ENCODE measurements at places on chromosomes 11 and 22. TPM values are rescaled to one million over a fixed set of nuclear protein-coding genes. Genes with fewer than 3 reads are reported as not detected.

The MYO18B gene
- 7.1 TPM for total RNA-seq

The ZBED5 gene
- 26.2 TPM for total RNA-seq

The OR52A1 gene
- total RNA-seq = not detected

The EMID1 gene
- total RNA-seq = 12.8 TPM

The KCTD14 gene
- 16.8 TPM for total RNA-seq

GRCh38 chr11:19820100-19820499 lies 107.5 kb downstream of the NAV2 start:
- no peaks in the 10 kb centered on the region for H3K4me1 ChIP-seq
- H3K27me3 ChIP-seq = no peaks in the 10 kb centered on the region
- H3K27ac ChIP-seq = no peak overlapping the region
- no peaks in the 10 kb centered on the region for H3K36me3 ChIP-seq

DNA sequence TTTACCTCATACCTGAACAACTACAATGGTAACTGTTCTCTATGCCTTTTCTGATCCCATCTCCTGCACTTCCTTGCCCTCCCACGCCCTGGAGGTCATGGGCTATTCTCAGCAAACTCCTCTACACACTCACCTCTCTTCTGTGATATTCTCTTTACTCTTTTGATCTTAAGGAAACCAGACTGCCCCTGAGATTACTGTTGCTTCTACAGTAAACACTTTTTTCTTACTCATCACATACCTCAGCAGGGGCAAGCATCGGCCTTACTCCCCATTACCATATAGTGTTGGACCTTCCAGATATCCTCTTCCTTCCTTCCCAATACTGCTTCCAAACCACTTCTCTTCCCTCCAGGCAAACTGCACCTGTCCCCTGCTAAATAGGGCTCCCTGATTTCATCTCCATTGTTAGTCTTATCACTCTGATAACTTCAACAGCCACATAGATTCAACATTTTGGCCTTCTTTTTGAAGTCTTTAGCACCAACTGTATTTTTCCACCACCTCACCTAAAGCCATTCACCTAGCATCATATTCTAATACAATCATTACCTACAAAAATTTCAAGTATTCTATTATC lies 141.2 kb downstream of the RBFOX2 start:
- no peaks in the 10 kb centered on the region for H3K36me3 ChIP-seq
- H3K4me3 ChIP-seq = no peak overlapping the region
- H3K4me1 ChIP-seq = no peaks in the 10 kb centered on the region
- no peak overlapping the region for H3K27ac ChIP-seq
- H3K27me3 ChIP-seq = no peaks in the 10 kb centered on the region
- DNase-seq = no peak

DNA sequence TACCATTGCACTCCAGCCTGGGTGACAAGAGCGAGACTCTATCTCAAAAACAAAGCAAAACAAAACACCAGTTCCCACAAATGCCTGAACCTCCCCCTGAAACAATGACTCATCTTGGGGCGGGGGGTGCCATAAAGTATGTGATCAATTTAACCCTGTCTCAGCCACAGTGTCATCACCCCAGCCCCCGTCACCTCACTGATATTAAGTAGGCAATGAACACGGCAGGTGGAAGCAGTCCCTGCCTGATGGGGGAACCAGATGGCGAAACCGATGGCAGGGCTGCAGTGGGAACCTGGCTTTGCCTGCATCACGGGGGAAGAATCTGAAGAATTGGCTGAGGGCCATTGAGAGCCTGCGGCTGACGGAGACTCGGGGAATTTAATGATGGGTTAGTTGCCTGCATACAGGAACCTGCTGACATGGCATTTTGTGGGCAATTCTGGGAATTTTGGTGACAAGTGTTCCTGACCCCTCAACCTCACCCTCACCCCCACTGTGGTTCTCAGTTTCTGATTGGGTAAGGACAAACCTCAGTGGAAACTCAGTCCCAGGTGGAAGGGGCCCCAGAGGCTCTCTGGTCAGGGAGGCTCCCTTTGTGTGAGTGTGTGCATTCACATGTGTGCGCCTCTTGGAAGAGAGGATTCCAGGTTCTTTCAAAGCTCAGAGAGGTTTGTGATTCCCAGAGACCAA lies 39.1 kb upstream of the SHISAL1 start:
- DNase-seq = peak; percentile 14
- no peak overlapping the region for H3K4me3 ChIP-seq
- H3K27ac ChIP-seq = no peak overlapping the region
- H3K27me3 ChIP-seq = peaks cover 3% of the 10 kb centered on the region
- H3K36me3 ChIP-seq = no peaks in the 10 kb centered on the region
- H3K4me1 ChIP-seq = no peaks in the 10 kb centered on the region

DNA sequence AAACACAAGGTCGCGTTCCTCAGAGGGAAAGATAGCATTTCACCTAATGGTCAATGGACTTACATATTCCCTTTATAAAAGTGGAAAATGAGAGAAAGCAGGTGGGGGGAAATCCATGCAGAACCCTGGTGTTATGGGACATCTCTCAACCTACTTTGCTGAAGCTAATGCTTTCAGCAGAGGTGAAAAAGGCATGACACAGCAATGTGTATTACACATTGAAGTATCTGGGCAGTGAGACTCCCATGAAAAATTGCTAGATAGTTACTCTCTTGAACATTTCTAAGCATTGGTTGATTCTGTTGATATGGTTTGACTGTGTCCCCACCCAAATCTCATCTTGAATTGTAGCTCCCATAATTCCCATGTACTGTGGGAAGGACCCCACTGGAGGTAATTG lies 60.0 kb upstream of the PICALM start:
- no peak overlapping the region for H3K4me3 ChIP-seq
- no peak overlapping the region for H3K27ac ChIP-seq
- no peaks in the 10 kb centered on the region for H3K4me1 ChIP-seq
- no peaks in the 10 kb centered on the region for H3K27me3 ChIP-seq
- no peaks in the 10 kb centered on the region for H3K36me3 ChIP-seq

DNA sequence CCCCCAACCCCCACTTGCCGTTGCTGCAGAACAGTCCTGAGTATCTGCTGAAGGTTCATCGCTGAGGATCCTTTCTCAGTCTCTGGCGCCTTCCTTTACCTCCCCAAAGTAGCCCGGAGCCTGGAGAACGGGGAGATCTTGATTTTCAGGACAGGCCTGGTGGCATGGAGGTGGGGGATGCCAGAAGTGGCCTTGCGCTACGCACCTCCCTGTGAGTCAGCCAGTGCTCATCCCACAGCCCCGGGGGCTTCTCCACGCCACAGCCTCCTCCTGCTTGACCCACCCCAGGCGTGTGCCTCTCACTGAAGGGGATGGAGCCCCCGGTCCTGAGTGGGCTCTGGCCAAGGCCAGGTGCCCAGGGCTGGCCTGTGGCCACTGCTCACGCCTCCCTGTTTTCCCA lies 339.6 kb downstream of the TBC1D22A start:
- no peak for DNase-seq
- no peaks in the 10 kb centered on the region for H3K4me1 ChIP-seq
- H3K27ac ChIP-seq = no peak overlapping the region

DNA sequence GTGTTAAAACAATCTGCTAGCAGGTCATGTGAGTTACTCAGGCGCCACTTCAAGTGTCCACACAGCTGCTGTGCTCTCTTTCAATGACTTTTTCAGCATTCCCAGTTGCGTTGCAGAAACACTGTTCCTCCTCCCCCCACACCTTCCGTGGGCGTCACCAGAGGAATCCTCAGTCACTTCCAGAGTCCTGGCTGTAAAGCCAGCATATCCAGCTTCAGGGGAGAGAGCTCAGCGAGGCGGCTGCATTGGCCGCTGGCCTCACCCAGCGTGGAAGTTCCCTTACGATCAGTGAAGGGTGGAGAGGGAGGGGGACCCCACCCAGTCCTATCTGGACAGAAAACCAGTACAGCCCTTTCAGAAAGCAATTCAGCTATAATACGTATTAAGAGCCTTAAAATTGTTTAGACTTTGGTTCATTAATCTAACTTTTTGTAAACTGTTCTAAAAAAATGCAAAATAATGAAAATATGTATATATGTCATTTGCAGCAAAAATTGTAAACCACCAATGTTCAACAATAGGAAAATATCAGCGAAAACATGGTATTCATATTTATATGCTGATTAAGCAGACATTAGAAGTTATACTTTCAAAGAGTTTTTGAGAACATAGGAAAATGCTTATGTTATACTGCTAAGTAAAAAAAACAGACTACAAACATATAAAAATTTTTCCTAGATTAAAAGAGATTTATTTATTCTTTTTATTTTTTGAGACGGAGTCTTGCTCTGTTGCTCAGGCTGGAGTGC lies 2.8 kb upstream of the ANO9 start:
- H3K27me3 ChIP-seq = no peaks in the 10 kb centered on the region
- DNase-seq = no peak
- H3K27ac ChIP-seq = no peak overlapping the region
- H3K4me3 ChIP-seq = no peak overlapping the region
- H3K36me3 ChIP-seq = no peaks in the 10 kb centered on the region

- H3K4me1 ChIP-seq = no peaks in the 10 kb centered on the region
- no peak for DNase-seq
- no peaks in the 10 kb centered on the region for H3K36me3 ChIP-seq
- H3K27me3 ChIP-seq = no peaks in the 10 kb centered on the region
- peak overlapping the region; percentile 90 for H3K4me3 ChIP-seq
Observed at GRCh38 chr22:43013355-43014315, 1.3 kb downstream of the PACSIN2 start.

GRCh38 chr11:67356864-67357561 lies 3.7 kb upstream of the POLD4 start:
- H3K27me3 ChIP-seq = no peaks in the 10 kb centered on the region
- H3K36me3 ChIP-seq = no peaks in the 10 kb centered on the region
- DNase-seq = peak; percentile 60
- peak overlapping the region; percentile 99 for H3K27ac ChIP-seq
- H3K4me1 ChIP-seq = peaks cover 18% of the 10 kb centered on the region

DNA sequence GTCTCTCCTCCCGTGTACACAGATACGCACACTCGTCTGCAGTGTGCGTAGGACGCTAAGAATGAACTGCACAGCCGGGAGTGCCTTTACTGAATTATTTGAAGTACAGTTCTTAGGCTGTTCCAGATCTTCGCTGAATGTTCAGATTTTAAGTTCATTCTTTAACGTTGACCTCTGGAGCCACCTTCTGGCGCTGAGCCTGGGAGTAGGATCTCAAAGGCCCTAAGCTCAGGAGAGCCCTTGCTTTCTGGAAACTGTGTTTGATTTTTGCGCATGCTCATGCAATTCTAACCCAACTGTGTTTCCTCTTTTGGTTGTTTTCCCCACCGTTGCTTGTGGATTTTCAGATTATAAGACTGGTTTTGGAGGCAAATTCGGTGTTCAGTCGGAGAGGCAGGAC lies 22.8 kb downstream of the CTTN start:
- H3K4me1 ChIP-seq = no peaks in the 10 kb centered on the region
- H3K27ac ChIP-seq = no peak overlapping the region
- no peak overlapping the region for H3K4me3 ChIP-seq
- H3K27me3 ChIP-seq = no peaks in the 10 kb centered on the region
- no peak for DNase-seq

DNA sequence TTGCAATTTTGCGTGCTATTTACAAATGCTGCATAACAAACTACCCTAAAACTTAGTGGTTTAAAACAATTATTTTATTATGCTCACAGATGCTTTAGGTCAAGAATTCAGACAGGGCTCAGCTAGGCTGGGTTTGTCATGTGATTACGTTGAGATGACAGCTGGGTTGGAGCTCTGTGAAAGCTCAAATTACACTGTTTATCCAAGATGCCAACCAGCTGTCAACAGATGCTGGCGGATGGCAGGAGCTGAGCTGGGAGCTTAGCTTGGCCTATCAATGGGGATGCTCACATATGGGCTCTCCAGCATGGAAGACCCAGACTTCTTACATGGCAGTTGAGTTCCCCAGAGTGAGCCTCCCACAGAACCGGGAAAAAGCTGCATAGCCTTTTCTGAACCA lies 62.7 kb downstream of the STK33 start:
- no peaks in the 10 kb centered on the region for H3K36me3 ChIP-seq
- H3K4me1 ChIP-seq = no peaks in the 10 kb centered on the region
- no peak overlapping the region for H3K27ac ChIP-seq
- DNase-seq = no peak
- no peaks in the 10 kb centered on the region for H3K27me3 ChIP-seq

DNA sequence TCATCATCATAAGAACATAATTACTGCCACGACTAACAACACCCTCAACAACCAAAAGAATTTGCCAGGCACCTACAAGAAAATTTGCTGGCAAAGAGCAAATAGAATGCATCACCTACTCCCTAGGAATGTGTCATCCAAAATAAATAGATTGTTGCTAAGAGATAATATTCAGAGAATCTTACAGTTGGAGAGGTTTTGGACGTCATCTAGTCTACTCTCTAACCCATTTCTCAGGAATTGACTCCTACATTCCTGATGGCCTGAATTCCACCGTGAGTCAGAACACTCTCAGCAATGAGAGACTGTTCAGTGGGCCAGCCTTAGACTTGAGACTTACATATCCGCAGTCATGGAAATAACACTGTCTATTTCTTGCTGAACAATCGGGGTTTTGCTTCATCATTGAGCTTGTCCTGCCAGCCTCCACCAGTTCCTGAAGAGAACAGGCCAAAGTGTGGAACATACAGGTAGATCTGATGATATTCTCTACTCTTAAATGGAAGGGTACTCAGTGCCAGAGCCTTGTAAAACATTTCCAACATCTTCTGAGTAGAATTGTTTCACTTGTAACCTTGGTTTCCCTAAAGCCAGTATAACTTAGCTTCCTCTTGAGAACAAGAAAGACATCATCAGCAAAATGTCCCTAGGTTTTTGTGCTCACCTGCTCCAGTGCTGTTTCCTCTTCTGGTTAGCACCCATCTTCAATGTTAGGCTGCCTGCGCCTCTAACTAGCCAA lies 8.3 kb downstream of the KIRREL3 start:
- no peak for DNase-seq
- no peak overlapping the region for H3K27ac ChIP-seq
- H3K4me1 ChIP-seq = no peaks in the 10 kb centered on the region
- no peaks in the 10 kb centered on the region for H3K36me3 ChIP-seq

GRCh38 chr22:22583030-22583429 lies 24.0 kb upstream of the PRAME start:
- H3K4me1 ChIP-seq = no peaks in the 10 kb centered on the region
- H3K4me3 ChIP-seq = no peak overlapping the region
- no peak overlapping the region for H3K27ac ChIP-seq
- no peak for DNase-seq

DNA sequence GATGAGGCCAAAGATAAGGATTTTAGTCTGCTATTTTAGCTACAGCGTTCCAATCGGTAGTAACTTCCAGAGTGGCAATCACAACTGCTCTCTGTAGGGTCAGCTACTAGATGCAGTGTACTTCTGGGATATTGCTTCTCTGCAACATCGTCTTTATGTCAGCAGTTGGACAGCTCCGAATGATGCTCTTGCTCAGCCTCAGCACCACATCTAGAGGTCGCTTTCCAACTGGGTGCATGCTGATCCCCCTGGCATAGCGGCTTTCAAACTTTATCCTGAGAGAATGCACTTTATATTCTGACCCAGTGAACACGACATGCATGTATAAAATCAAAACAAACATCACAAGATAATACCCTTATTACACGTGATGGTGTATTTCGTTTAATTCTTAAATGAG lies 219.6 kb downstream of the C11orf87 start:
- peaks cover 4% of the 10 kb centered on the region for H3K36me3 ChIP-seq
- H3K4me1 ChIP-seq = no peaks in the 10 kb centered on the region
- no peak overlapping the region for H3K4me3 ChIP-seq
- no peaks in the 10 kb centered on the region for H3K27me3 ChIP-seq
- no peak for DNase-seq

GRCh38 chr22:41521126-41521525 lies 23.1 kb downstream of the POLR3H start:
- H3K4me3 ChIP-seq = no peak overlapping the region
- peaks cover 5% of the 10 kb centered on the region for H3K4me1 ChIP-seq
- no peak overlapping the region for H3K27ac ChIP-seq
- H3K27me3 ChIP-seq = no peaks in the 10 kb centered on the region
- DNase-seq = no peak

GRCh38 chr11:3641191-3641590 lies 601 bp downstream of the ART5 start:
- H3K4me1 ChIP-seq = no peaks in the 10 kb centered on the region
- no peak for DNase-seq
- H3K36me3 ChIP-seq = no peaks in the 10 kb centered on the region
- no peaks in the 10 kb centered on the region for H3K27me3 ChIP-seq
- no peak overlapping the region for H3K27ac ChIP-seq
